Lower lobe of right lung (tissue), 2 donors: ENCODE measurements at places on chromosomes 12 and 14.

- DNase-seq: no peak
These were observed 112.6 kb downstream of the ZNF664 start for GRCh38 chr12:124085419-124086296.

DNA sequence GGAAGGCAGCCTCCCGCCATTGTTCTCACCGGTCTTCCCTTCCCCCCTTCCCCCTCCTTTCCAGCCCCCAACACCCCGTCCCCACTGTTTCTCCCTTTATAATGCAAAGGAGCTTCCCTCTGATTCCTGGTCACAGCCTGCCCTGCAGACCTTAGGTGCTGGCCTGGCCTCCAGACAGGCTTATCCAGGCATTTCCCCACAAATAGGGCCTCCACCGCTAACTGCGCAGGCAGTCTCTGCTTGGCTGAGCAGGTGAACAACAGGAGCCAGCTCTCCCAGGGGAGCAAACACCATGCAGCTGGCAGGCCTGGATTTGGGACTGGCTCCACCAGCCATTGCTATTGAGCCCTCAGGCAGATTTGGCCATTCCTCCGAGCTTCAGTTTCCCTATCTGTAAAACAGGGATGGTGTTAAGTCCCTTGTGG lies 46.0 kb downstream of the SMIM41 start:
- DNase-seq: no peak

DNA sequence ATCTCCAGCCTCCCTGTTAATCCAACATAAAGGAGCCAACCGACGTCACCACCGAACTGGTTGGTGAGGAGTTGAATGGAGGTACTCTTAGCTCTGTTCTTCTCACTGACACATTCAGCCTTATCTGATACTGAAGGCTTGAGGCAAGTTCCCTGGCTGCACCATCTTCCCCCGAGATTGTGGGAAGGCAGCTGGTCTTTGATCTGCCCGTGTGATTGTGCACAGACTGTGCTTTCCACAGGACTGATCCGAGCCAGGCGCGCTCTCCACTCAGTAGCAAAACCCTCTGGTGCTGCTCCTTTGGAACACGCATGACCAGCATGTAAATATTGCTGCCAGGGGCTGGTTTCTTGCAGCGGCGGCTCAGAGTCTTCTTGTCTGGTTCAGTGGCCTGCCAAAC lies 30.1 kb upstream of the DLK1 start:
- no peak for DNase-seq

DNA sequence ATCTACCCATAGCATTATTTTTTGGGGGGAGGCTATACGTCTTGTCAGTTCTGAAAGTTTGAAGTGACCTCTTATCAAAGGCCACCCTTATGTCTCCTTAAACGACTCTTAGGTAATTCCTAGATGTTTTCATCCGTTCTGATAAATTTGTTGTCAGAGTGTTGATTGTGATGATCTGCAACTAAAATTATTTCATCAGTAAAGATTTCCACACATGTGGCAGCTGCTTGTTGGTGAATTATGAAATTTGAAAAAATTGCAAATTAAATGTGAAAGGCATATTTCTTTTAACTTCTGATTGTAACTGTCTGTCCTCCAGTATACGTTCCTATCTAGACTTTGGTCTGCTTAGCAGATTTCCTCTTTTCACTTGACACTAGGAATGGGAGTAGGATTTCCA lies 1.4 kb downstream of the ADIPOR2 start:
- no peak for DNase-seq

DNA sequence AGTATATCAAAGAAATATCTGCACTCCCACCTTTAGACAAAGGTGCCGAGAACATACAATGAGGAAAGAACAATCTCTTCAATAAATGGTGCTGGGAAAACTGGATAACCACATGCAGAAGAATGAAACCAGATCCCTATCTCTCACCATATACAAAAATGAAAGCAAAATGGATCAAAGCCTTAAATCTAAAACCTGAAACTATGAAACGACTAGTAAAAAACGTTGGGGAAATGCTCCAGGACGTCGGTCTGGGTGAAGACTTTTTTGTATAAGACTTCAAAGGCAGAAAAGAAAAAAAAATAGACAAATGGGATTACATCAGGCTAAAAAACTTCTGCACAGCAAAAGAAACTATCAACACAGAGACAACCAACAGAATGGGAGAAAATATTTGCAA lies 83.8 kb downstream of the PPM1A start:
- DNase-seq: no peak

GRCh38 chr14:65255029-65255545 lies 152.8 kb upstream of the MAX start:
- no peak for DNase-seq

DNA sequence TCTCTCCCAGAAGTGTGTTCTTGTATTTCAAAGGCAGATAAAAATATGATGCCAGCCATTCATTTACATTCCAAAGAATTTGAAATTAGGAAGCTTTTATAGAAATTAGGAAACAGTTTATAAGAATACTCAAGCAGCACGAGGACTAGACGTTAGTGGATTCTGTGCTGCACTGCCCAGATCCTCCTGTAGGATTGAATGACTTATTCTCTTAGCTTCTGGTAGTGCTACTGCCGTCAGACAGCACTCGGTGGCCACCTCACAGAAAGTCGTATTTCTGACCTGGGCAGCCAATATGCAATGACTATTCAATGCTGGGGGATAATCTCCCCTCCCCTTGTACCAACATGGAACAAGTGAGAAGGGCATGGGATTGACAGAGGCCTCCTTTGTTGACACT lies 326.4 kb downstream of the RPL10L start:
- no peak for DNase-seq
